ENCODE measurements at places on chromosomes 6 and 20. TPM values are rescaled to one million over a fixed set of nuclear protein-coding genes. Genes with fewer than 3 reads are reported as not detected.

The SLCO4A1 gene
- 13.4 TPM for total RNA-seq

The DLK2 gene
- not detected for total RNA-seq

The SSTR4 gene
- not detected for total RNA-seq

The POLR1C gene
- total RNA-seq: 13.5 TPM

The C6orf15 gene
- total RNA-seq: not detected

The HCRTR2 gene
- total RNA-seq: not detected

The TBXT gene
- total RNA-seq: not detected

The RAET1G gene
- total RNA-seq: 1.6 TPM

The DOK5 gene
- total RNA-seq: 11.6 TPM

The IL17F gene
- total RNA-seq: not detected

The PPIL6 gene
- total RNA-seq: 9.1 TPM

The NRSN1 gene
- not detected for total RNA-seq

The RBPJL gene
- total RNA-seq: not detected

The SCRT2 gene
- total RNA-seq: not detected

The SLC32A1 gene
- not detected for total RNA-seq

The EEF1A2 gene
- 797 TPM for total RNA-seq
